ENCODE measurements at places on chromosomes 4 and X.

GRCh38 chr4:66219401-66219800, 549.1 kb upstream of the EPHA5 start:
- DNase-seq, result no peak

- no peak for DNase-seq
These were observed 30.0 kb upstream of the JADE3 start for GRCh38 chrX:46882266-46882665.

- DNase-seq, result no peak
These were observed 115.5 kb downstream of the FNIP2 start for GRCh38 chr4:158884280-158884679.

DNA sequence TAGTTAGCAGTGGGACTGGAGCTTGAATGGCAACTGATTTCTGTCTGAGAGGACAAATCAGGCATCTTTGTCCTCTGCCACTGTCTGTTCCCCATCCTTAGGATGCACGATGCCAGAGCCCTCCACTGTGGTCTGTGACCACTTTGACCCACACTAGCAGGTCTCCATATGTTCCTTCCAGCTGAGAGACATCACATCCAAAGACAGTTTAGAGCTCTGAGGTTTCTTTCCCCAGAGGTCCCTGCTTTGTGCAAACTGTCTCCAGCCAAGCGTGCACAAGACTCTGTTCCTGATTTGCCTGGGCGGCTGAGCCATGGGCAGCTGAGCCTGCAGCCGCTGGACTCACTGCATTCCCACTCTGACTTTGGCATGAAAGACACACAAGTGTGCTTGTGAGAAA, 98.0 kb downstream of the PTTG2 start:
- no peak for DNase-seq

DNA sequence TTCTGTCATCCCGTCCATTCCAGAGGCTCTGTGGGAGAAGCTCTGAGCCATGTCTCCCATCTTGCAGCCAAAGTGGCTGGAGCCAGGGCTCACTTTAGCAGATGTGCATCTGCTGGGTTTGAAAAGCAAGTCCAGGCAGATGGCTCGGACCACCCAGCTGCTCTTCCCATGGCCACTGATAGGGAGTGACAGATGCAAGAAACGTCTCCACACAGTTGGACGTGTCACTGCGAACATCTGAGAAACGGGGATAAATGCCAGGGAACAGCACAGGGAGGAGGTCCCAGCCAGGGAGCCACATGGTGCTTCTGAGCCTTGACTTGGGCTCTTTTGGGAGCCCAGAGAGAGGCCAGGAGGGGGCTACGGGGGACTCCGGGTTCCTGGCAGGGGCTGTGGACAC, 242.3 kb downstream of the AFAP1 start:
- DNase-seq, result no peak

DNA sequence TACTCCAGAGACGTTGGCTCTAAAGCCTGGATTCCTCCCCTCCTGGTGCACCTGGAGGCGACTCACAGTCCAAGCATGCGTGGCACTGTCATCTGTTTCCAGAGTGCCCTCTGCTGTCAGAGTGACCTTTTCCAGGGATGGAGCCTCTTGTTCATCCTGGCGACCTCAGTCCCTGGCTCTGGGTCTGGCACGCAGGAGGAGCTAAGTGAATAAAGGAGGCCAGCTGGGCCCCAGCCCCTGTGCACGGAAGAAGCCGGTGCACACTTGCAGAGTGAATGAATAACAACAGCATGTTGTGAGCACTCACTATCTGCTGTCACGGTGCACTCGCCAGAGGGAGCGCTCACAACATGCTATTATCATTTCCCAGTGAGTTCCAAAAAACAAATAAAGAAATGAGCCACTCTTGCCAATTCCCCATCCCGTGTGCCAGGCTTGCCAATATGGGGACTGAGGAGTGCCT, 27.8 kb upstream of the PSAPL1 start:
- DNase-seq, result no peak

GRCh38 chr4:78613522-78614321, 62.2 kb downstream of the ANXA3 start:
- peak; percentile 25 for DNase-seq

GRCh38 chrX:129705377-129705925, 33.3 kb upstream of the XPNPEP2 start:
- DNase-seq, result no peak

- DNase-seq, result no peak
These were observed 43.9 kb upstream of the GPR50 start for GRCh38 chrX:151132531-151132930.

DNA sequence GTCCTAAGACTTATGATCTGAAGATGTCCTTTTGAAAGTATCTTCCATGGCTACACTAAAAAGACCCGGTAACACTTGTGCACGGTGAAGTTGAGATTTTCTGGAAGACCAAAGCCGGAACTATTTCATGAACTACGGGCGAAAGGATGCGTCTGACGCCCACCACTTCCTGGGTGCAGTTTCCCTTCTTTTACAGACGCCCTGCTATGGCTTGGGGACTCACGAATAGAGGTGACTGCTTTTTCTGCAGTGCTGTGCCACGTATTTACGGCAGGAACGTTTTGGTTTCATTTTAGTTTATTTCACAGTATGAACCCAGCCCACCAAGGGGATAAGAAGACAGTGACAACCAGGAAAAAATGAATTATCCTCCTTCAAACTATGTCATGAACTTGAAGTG, 180.4 kb downstream of the AFAP1 start:
- no peak for DNase-seq

GRCh38 chr4:26272654-26273615, 47.9 kb upstream of the RBPJ start:
- no peak for DNase-seq
